ENCODE measurements at places on chromosomes 5 and 9.

- DNase-seq, result no peak
Observed at GRCh38 chr5:168153263-168153875, 138.1 kb upstream of the WWC1 start.

GRCh38 chr9:127650518-127650917 lies 38.4 kb downstream of the STXBP1 start:
- no peak for DNase-seq

DNA sequence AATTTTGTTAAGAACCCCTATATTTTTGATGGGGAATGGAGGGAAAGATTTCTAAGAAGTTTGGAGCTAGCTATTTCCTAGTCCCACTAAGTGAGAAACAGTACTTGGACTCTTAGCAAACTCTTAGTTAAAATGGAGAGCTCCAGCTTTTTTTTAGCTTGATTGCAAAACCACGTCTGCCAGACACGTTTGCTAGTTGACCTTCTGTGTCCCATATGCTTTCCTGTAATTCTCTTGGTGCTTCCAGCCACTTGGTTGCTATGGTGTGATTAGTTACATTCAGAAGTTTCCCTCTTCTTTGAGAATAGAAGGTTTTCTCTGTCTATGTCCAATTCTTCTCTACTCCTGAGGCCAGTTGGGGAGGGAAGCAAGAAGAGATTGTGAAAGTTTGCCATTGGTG lies 417.0 kb upstream of the TLE4 start:
- DNase-seq, result no peak

DNA sequence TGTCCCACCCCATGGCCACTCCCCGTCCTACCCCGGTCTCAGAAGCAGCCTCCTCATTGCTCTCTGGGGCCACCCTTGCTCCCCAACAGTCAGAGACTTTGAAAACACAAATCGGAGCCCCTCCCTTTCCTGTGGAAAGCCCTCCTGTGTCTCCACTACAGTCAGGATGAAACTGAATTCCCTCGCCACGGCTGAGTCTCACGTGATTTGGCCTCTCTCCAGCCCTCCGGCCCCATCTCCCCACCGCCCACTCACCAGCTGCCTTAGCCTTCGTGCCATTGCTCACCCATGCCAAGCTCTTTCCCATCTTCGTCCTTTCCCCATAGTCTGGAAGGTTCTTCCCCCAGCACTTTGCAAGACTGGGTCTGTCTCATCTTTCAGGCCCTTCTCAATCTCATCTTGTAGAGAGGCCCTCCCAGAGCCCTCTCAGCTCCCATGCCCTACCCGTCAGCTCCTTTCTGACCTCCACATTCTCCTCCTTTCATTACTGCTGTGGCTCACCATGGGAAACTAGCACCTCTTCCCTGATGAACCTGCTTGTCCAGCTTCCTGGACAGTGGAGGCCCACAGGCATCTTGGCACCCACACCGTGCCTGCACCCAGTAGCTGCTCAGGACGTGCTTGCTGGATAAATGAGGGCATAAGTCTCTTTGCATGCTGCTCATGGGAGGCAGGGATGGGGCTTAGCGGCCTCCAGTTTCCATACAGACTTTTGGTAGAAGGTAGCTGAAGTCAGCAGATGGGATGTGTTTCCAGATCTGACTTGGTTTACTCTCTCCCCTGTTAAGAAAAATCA lies 126.4 kb upstream of the COL5A1 start:
- DNase-seq, result no peak
